ENCODE measurements at places on chromosomes 2 and 18.

GRCh38 chr2:224584111-224584784 lies 915 bp downstream of the CUL3 start:
- DNase-seq = no peak

DNA sequence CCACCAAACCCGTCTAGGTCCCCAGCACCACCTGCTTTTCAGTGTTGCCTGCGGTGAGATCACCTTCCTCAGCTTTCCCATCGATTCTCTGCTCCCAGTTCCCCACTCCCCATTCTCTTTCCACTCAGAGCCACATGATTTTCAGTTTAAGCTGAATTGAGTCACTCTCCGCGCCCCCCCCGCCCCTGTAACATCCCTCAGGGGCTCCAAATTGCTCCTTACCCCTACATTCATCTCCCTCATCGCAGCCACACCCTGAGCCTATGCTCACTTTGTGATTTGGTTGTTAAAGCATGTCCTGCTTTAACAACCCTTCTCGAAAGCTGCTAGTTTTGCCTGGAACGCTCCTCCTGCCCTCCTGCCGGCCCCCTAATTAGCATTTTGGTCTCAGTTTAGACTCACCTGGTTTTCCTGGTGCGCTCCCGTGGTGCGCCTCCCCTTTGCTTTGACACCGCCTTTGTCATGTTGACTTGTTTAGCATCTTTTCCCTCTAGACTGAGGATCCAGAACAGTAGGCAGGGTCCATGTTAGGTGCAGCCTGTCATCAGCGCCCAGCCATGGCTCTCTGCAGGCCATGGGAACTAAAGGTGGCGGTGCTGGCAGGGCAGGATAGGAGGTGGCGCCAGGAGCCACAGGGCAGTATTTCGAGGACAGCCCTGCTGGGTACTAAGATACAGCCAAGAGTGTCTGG lies 60.8 kb downstream of the ST3GAL5 start:
- DNase-seq = no peak

- DNase-seq = no peak
These were observed 21.8 kb downstream of the PDE1A start for GRCh38 chr2:182404975-182405561.

- no peak for DNase-seq
These were observed 3.6 kb downstream of the DIS3L2 start for GRCh38 chr2:231965102-231965501.

- DNase-seq = no peak
These were observed 125.7 kb downstream of the KCTD1 start for GRCh38 chr18:26422472-26423162.

DNA sequence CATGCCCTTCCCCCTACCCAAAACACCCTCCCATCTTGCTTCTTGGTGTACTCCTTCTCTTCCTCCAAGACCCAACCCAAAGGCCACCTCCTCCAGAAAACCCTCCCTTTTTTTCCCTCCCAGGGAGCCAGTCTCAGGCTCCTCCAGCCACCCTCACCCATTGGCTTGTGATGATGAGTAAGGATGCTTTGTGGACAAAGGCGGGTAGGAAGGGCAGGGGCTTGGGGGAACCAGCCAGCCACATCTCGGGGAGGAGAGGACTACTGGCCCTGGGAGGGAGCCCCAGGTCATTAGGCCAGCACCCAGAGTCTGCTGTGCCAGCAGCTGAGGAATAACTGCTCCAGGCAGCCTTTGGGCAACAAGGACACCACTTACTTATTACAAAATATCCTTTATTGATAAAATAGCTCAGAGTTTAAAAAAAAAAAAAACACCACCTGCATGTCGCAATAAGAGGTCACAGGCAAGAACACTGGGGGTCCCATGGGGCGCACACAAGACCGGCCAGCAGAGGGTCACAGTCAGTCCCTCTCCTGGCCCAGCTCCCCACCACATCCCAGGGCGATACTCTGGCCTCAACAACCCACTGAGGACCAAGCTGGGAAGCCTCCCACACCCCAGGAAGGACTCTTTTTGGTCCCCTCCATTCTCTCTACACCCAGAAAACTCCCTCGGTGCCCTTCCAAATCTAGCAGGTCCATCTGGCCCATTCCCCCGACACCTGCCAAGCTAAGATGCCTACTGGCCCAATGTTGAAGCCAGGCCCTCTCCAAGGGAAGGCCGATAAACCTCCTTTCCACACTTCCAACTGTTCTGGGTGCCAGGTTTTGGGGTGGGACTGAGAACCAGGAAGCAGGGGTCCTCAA lies 3.6 kb downstream of the ADRA2B start:
- DNase-seq = no peak

GRCh38 chr2:32425719-32426141 lies 68.9 kb downstream of the BIRC6 start:
- no peak for DNase-seq

DNA sequence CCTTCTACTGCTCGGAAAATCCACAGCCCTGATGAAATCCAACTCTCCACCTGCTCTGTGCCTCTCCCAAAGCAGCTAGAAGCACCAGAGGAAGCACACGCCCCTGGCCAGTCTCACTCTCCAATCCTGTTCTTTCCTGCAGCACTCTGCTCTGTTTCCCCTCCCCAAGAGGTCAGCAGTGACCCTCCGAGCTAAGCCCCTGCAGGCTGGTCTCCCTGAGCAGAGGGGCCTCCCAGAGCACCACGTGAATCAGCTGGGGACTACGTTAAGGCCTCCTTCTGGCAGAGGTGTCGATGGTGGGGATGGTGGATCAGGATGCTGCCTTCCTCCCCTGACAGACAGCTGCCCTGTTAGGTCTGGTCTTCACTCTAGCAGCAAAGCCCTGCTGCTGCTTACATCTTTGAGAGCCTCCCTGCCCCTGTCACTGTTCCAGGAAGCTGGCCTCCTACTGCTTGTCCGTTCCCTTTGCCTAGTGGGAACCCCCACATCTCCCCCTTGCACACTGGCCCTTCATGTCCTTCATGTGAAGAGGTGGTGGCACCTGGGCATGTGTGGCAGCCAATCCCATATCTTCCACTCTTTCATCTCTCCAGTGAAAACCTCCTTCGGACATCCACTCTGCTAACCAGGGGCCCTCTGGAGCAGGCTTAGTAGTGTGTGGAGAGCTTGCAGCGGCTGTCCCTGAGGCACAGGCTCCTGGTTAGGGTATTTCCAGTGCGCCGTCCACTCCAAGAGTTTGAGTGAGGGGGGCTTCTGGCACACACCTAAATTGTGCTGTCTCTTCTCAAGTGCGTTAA lies 307.5 kb upstream of the HS6ST1 start:
- DNase-seq = no peak

DNA sequence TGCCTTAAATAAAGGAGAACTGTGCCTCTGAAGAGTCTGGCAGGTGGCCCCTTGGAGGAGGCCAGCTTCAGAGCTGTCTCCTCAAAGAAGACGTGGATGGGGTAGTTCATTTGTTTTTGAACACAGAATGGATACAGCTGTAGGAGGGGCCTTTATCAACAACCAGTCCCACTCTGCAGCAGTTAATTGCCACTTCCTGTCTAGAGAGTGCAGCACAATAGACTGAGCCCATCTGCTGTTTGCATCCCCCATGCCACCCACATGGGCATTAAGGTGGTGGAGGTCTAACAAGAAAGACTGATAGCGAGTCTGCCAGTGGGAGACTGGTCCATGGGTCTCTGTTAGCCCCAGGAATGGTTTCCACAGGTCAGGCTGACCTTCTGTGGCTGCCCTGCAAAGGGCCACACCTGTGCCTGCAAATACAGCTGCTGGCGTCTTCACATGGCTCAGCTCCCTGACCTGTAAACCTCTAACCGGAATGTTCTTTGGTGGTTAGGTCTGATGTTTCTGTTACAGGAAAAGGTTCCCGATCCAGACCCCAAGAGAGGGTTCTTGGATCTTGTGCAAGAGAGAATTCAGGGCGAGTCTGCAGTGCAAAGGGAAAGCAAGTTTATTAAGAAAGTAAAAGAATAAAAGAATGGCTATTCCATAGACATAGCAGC lies 153.3 kb upstream of the ITGA6 start:
- no peak for DNase-seq

DNA sequence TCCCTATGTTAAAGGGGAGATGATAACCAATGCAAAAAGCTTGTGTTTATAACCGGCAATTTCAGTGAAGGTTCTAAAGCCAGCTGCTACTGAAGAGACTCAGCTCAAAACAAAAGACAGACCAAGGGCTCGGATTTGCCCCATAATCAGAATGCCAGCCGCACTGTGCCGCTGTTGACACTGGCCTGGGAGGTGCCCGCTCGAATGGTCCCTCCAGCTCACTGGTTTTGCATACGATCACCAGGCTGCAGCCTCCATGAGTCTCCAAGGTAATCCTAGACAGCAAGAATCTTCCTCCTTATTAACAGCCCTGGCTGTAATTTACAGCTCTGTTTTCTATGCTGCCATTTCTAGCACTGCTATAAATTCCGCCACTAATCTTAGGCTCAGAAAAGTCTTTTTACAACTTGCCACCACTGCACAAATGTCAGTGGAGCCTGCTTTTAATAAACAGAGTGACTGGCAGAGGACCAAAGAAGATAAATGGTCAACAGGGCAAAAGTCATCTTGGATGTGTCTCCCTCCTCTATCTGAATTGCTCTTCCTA lies 155.7 kb upstream of the SH3BP4 start:
- no peak for DNase-seq

DNA sequence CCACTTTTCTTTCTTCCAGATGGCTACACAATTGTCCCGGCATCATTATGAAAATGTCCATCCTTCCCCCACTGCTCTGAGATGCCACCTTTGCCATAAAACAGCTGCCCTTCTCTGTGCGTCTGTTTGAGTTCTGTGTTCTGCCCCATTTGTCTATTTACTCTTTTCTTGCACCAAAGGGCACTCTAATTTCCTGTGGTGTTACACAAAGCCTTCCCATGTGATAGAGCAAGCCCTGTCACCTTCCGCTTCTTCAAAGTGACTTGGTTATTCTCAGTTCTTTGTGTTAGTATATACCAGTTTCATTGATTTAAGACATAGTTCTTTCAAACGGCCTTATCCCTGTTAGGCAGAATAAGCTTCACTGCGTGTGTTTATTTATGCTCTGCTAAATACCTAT lies 84.1 kb downstream of the FBXO15 start:
- DNase-seq = no peak

GRCh38 chr2:77372636-77373035 lies 149.5 kb downstream of the LRRTM4 start:
- DNase-seq = no peak

DNA sequence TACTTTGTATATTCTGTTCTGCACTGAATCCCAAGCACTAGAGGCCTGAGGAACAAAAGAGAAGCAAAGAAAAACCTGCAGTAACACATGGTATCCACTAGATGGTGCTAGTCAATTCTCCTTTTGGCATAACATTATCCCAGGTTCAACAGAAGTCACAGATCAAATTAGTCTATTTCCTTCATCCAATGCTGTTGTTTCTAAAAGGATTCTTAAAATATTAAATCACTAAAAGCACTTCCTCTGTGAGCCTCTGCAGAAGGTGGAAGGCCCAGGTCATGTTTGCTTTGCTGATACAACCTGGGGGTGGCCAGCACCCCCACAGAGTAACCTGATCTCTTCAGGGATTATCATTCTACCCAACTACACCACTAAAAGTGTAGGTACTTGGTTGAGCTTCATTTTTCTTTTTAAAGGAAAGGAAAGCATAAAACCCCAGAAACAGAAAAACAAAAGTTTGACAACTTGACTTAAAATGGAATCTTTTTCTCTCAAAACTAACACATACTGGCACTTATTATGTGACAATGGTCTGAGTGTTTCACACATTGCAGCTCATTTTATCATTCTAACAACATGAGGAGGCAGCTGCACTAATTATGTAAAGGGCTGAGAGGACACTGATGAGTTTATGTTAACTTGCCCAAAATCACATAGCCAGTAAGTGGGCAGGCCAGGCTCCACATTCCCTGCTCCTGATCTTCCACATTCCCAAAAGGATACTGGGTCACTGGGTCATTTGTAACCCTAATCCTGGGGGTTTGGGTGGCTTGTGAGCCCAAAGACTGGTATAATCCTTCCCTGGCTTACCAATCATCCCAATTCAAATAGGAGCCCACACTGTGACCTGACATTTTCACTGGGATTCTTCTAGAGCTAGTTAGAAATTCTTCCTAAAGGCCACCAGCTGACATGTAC lies 66.8 kb upstream of the DNER start:
- DNase-seq = peak; percentile 38

DNA sequence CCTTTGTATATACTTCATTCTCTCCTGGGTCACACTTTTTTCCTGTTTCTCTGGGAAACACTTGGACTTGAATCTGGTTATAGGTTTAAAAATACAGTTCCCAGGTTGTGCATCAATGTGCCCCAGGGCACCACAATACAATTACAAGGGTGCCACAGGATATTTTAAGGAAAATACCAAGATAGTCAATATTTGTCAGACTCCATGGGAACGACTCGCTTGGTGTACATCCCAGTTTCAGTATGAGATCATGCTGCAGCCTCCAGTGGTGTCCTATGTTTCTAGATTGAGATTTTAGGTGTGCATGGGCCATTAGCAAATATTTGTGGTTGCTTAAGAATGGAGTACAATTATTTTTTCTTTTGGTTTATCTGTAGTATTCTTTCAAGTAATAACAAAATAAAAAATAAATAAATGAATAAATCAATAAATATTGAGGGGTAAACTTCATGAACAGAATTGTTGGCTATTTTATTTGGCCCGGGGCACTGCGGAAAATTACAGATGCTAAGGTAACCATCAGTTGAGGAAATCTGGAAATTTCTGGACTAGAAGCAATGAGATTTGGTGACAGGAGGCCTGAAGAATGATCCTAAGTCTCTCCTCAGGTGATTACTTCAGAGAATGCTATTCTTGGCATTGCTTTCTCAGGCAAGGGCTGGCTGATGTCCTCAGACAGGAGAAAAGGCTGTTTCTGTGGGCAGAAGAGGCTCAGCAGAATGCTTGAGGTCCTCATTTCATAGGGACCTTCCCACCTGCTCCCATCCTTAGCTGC lies 649.3 kb upstream of the SOX11 start:
- DNase-seq = no peak

GRCh38 chr2:42342061-42342794 lies 18.8 kb downstream of the COX7A2L start:
- DNase-seq = no peak

DNA sequence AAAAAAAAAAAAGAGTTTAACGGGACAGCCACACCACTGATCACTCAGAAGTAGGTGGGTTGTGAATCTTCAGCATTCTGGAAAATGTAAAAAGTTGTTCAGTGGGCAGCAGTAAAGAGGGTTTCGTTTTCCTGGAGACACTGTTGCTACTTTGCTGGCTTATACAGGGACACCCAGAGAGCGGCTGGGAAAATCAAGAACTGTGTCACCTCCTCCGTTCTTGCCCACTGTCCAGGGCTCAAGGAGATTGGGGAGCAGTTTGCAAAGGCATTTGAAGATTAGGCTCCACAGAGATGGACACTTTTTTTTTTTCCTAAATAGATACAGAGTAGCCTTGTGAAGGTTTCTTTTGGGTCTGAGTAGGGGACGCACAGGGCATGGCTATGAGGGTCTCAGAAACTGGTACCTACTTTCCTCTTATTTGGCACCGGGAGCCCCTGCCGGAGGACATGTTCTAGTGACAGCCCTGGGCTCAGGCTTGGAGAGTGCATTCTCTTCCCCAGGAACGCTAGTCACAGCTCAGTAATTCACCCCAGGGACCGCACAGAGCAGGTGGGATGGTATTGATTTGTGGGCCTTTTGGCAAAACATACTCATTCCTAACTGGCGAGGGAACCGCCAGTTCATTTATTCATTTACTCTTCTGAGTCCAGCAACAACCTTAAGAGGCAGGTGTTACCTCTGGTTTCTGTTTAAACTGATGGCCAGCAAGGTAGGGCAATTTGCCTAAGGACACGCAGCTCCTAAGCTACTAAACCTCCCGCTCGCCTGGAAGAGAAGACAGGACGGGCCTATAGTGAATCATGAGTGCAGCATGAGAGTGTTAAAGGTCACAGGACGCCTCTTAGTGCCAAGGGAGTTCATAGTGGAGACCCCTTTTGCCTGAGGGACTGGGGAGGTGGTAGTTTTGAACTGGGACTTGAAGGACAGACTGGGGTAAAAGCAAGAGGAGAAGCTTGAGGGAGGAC lies 53.1 kb downstream of the HPCAL1 start:
- no peak for DNase-seq

- DNase-seq = no peak
These were observed 478.4 kb downstream of the BCL11A start for GRCh38 chr2:60075048-60075447.
